ENCODE measurements at places on chromosomes 2 and 18. TPM values are rescaled to one million over a fixed set of nuclear protein-coding genes. Genes with fewer than 3 reads are reported as not detected.

GRCh38 chr2:235577404-235578330 is 83.8 kb downstream of the AGAP1 start:
- peaks cover 27% of the 10 kb centered on the region for H3K4me1 ChIP-seq
- DNase-seq, result peak; percentile 88
- no peaks in the 10 kb centered on the region for H3K27me3 ChIP-seq
- H3K36me3 ChIP-seq, result no peaks in the 10 kb centered on the region
- no peak overlapping the region for H3K4me3 ChIP-seq
- peak overlapping the region; percentile 63 for H3K27ac ChIP-seq

DNA sequence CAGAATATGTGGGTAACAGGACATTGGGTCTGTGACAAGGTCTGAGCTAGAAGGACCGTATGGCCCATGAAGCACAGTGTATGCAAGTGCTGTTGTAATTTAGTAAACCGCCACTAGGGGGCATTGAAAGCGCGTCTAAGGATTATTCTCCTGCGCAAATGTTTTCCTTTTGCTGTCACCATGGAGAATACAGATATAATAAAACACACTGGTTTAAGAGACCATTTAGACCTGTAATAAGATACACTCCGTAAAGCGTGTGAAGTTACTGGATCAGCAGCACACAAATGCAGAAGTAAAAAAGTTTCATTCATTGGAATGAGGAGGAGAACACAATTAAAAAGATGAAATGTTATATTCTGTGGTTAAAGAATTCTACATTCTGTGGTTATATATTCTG is 272.4 kb downstream of the AGAP1 start:
- no peaks in the 10 kb centered on the region for H3K4me1 ChIP-seq
- H3K27me3 ChIP-seq, result no peaks in the 10 kb centered on the region
- DNase-seq, result peak; percentile 93
- peaks cover 25% of the 10 kb centered on the region for H3K36me3 ChIP-seq

Gene RAB1A
- total RNA-seq, result 75.6 TPM

GRCh38 chr2:212912445-212913103 is 238.8 kb downstream of the IKZF2 start:
- no peaks in the 10 kb centered on the region for H3K4me1 ChIP-seq
- H3K27ac ChIP-seq, result no peak overlapping the region
- peak; percentile 13 for DNase-seq
- no peaks in the 10 kb centered on the region for H3K27me3 ChIP-seq

- no peaks in the 10 kb centered on the region for H3K36me3 ChIP-seq
- H3K27me3 ChIP-seq, result no peaks in the 10 kb centered on the region
- H3K4me1 ChIP-seq, result no peaks in the 10 kb centered on the region
- H3K27ac ChIP-seq, result no peak overlapping the region
- H3K4me3 ChIP-seq, result no peak overlapping the region
Observed at GRCh38 chr2:144162652-144163051, 357.3 kb downstream of the ZEB2 start.

All from muscle of leg (tissue), 16 donors.